ENCODE measurements at places on chromosomes 16 and 17.

GRCh38 chr17:45991341-45991740, 7.7 kb upstream of the STH start:
- no peaks in the 10 kb centered on the region for H3K36me3 ChIP-seq
- H3K27ac ChIP-seq = no peak overlapping the region
- DNase-seq = no peak

DNA sequence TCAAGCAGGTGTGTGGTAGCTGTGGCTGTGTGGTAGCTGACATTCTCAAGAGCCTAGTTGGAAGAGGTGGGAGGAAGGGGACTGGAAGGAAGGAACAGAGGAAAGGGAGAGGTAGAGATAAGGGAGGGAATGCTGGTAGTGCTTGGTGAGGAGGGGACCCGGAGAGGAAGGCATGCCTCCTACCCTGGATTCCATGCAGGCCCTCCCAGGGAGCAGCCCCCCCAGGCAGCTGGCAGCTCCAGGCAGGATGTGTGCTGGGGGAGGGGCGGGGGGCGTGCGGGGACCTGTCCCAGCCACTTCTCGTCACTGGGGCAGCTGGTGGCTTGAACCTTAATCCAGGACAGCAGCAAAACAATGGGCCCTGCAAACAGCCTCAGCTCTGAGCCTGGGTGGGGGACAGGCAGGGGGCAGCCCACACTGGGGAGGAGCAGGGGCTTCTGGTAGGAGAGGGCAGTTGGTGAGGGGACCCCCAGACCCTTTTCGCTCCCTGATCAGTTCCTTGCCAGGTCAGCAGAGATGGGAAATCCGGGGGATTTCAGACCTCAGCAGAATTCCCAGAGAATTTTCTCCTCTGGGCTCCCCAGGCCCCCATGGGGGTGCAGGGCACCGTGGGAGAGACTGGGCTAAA, 27.1 kb downstream of the ARHGAP23 start:
- peak; percentile 68 for DNase-seq
- H3K4me3 ChIP-seq = no peak overlapping the region
- H3K27ac ChIP-seq = peak overlapping the region; percentile 91
- no peaks in the 10 kb centered on the region for H3K36me3 ChIP-seq
- H3K4me1 ChIP-seq = peaks cover 8% of the 10 kb centered on the region

- no peak overlapping the region for H3K4me3 ChIP-seq
- H3K36me3 ChIP-seq = peaks cover 27% of the 10 kb centered on the region
- no peaks in the 10 kb centered on the region for H3K4me1 ChIP-seq
- no peaks in the 10 kb centered on the region for H3K27me3 ChIP-seq
These were observed 27.6 kb downstream of the NXPH3 start for GRCh38 chr17:49603238-49603637.

DNA sequence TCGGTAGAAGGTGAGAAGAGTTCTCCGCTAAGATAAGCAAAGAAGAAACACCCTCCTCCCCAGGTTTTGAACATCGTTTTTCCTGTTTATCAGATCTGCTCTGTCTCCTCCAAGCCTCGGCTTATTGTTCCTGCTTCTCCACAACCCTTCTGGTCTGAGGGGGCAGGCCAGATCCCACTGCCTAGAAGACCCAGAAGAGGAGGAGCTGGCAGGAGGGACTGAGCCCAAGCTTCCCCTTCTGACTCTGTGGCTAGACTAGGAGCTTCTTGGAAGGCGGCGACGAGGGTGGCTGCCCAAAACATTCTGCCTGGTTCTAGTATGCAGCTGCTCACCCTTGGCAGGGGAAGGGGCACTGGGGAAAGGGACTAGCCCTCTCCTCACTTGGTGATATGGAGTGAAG, 5.2 kb upstream of the HOXB5 start:
- no peak overlapping the region for H3K4me3 ChIP-seq
- peaks cover 85% of the 10 kb centered on the region for H3K27me3 ChIP-seq
- H3K36me3 ChIP-seq = no peaks in the 10 kb centered on the region
- peaks cover 40% of the 10 kb centered on the region for H3K4me1 ChIP-seq

GRCh38 chr16:80058214-80058613, 457.7 kb upstream of the MAF start:
- H3K36me3 ChIP-seq = no peaks in the 10 kb centered on the region
- no peak overlapping the region for H3K27ac ChIP-seq
- H3K4me3 ChIP-seq = no peak overlapping the region
- peak; percentile 99 for DNase-seq
- H3K4me1 ChIP-seq = peaks cover 50% of the 10 kb centered on the region
- no peaks in the 10 kb centered on the region for H3K27me3 ChIP-seq

DNA sequence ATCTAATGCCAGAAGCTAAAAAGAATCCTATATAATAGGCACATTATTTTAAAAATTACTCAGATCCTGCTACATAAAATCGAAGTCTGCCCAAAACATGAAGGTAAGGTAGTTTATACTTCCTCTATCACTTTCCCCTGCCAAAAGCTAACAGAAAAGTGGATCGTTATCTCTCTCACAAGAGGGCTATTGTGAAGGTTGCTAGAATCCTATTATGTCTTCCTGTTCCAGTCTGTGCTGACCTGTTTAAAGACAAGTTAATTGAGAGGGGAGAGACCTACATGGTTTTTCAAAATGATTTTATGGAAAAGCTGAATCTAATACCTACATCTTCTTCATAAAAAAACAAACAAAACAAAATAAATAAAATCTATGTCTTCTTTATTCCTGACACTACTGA, 1410.9 kb upstream of the CDH8 start:
- H3K27me3 ChIP-seq = no peaks in the 10 kb centered on the region
- H3K4me3 ChIP-seq = no peak overlapping the region
- no peak overlapping the region for H3K27ac ChIP-seq
- DNase-seq = no peak
- H3K36me3 ChIP-seq = no peaks in the 10 kb centered on the region
- no peaks in the 10 kb centered on the region for H3K4me1 ChIP-seq

DNA sequence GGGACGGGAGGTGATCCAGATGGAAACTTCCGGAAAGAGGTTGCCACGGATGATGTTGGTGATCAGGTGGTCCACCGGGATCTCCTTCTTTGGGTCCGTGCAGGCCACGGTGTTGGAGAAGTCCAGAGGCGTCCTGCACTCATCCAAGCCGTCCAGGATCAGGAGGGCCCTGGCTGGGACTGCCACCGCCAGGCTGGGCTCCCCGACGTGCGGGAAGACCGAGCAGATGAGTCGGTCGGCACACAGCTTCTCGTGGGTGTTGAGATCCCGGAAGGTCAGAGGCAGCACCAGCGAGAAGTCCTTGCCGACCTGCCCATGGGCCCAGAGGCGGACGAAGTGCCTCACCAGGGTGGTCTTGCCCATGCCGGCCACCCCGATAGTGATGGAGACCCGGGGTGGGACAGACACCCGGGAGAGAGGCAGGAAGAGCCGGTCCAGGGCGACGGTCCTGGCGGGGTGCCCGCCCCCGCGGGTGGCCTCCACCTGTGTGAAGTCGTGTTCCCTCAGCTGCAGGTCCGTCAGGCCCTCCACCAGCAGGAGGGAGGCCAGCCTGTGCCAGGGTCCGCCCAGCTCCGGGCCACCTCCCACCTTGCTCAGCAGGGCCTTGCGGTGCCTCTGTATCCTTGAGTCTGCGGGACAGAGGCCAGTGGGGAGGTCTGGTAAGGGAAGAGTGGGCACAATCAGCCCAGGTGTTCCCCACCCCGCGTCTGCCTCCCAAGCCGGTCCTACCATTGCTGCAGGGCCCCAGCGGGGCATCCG, 12.9 kb downstream of the NLRC3 start:
- no peaks in the 10 kb centered on the region for H3K27me3 ChIP-seq
- H3K36me3 ChIP-seq = no peaks in the 10 kb centered on the region
- DNase-seq = no peak
- H3K4me3 ChIP-seq = no peak overlapping the region
- H3K27ac ChIP-seq = no peak overlapping the region

DNA sequence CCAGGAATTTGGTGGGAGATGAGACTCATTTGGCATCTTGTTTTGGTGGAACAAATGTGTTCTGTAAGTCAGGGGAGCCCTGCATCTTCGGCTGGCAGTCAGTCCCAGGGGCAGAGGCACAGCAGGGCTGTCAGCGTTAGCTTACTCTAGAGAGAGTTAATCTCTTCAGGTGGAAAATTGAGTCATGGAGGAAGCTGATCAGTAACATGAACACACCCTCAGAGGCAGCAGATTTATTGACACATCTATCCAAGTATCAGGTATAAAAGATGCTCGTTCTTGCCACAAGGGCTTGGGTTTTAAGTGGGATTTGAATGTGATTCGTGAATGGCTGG, 55.2 kb downstream of the EPN2 start:
- H3K27me3 ChIP-seq = no peaks in the 10 kb centered on the region
- no peak overlapping the region for H3K4me3 ChIP-seq
- no peak for DNase-seq
- H3K36me3 ChIP-seq = peaks cover 2% of the 10 kb centered on the region
- H3K4me1 ChIP-seq = peaks cover 19% of the 10 kb centered on the region

DNA sequence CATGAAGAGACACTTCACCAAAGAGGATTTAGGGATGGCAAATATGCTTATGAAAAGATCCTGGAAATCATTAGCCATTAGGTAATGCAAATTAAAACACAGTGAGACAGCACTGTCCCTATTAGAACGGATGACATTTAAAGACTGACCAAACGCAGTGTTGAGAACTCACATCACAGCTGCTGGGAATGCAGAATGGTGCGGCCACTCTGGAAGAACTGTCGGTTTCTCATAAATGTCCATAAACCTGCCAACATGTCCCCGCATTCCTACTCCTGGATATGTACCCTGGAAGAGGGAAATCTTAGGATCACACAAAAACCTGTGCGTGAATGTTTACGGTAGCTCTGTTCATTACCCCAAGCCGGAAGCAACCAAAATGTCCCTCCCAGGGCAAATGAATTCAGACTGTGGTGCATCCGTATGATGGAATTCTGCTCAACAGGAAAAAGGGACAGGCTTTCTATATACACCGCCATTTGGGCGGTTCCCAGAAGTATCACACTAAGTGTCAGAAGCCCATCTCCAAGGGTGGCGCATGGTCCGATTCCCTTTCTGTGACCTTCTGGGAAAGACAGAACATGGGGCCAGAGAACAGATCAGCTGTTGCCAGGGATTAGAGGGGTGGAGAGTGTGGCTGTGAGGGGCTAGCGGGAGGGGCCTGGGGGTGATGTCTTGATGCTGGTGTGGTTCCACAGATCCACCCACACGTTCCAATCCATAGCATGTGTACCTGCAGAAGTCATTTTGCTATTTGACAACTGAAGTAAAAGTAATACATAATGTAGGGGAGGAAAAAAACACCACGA, 197.2 kb upstream of the CHMP6 start:
- H3K4me3 ChIP-seq = no peak overlapping the region
- no peaks in the 10 kb centered on the region for H3K27me3 ChIP-seq
- no peak overlapping the region for H3K27ac ChIP-seq
- peak; percentile 68 for DNase-seq
- peaks cover 69% of the 10 kb centered on the region for H3K4me1 ChIP-seq
- no peaks in the 10 kb centered on the region for H3K36me3 ChIP-seq

DNA sequence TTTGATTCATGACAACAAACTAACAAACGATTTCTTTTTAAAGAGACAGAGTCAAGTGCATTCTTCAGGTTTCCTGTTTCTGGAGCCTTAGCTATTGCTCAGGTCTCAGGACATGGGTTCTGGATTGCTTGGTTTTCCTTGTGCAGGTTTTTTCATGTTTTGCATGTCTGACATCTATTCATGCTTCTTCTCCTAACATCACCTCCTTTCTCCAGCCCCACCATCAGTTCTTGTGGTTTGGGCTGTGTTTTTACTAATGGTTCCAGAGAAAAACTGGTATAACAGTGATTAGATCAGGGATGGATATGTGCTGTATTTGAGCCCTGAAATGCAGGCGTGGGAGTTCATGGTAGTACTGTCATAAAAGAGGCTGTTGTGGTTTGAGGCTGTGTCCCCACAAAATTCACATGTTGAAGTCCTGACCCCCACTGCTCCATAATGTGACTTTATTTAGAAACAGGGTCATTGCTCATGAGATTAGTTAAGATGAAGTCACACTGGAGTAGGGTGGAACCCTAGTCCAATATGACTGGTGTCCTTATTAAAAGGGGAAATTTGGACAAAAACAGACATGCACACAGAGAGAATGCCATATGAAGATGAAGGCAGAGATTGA, 67.9 kb downstream of the IRX6 start:
- peaks cover 9% of the 10 kb centered on the region for H3K4me1 ChIP-seq
- peaks cover 19% of the 10 kb centered on the region for H3K27me3 ChIP-seq
- no peak overlapping the region for H3K4me3 ChIP-seq
- DNase-seq = no peak

- H3K27ac ChIP-seq = no peak overlapping the region
- DNase-seq = no peak
- peaks cover 5% of the 10 kb centered on the region for H3K4me1 ChIP-seq
- no peaks in the 10 kb centered on the region for H3K36me3 ChIP-seq
- H3K27me3 ChIP-seq = no peaks in the 10 kb centered on the region
These were observed 294.3 kb downstream of the TOX3 start for GRCh38 chr16:52252680-52253079.

DNA sequence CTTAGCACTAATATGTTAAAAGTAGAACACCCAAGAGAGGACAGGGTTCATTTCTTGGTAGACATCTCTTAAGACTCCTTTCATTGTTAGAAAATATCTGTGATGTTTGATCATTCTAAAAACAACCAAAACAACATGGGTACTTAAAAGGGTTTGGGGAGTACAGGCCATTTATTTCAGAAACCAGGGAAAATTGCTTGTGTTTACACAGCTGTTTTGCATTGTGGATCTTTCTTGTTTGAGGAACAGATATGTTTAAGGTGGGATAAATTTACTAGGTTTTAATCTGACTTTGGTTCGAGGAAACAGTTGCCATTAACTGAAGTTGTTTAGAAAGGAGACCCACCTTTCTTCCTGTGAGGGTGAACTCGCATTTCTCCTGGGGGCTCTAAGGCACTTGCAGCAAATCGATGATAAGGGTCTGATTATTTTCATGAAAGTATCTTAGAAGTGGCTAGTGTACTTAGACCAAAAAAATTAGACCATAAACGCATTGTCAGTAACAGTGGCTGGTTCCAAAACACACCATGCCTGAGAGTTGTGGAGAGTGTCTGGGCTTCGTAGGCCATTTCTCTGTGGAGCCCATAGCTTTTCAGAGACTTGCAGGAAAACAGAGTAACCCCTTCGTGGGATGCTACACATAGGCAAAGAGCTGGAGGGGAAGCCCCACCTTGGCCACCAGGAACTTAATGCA, 17.6 kb downstream of the CLUAP1 start:
- no peak overlapping the region for H3K4me3 ChIP-seq
- H3K27me3 ChIP-seq = no peaks in the 10 kb centered on the region
- no peak for DNase-seq
- H3K27ac ChIP-seq = no peak overlapping the region
- peaks cover 43% of the 10 kb centered on the region for H3K36me3 ChIP-seq
- H3K4me1 ChIP-seq = no peaks in the 10 kb centered on the region

GRCh38 chr16:85798901-85799496, 345 bp downstream of the EMC8 start:
- H3K4me3 ChIP-seq = peak overlapping the region; percentile 100
- peak overlapping the region; percentile 95 for H3K27ac ChIP-seq
- no peak for DNase-seq
- peaks cover 4% of the 10 kb centered on the region for H3K4me1 ChIP-seq
- peaks cover 12% of the 10 kb centered on the region for H3K36me3 ChIP-seq

GRCh38 chr16:75011634-75012307, 12.9 kb downstream of the ZNRF1 start:
- H3K4me1 ChIP-seq = peaks cover 8% of the 10 kb centered on the region
- no peak overlapping the region for H3K4me3 ChIP-seq
- H3K27ac ChIP-seq = peak overlapping the region; percentile 75
- DNase-seq = no peak
- H3K36me3 ChIP-seq = no peaks in the 10 kb centered on the region
- H3K27me3 ChIP-seq = no peaks in the 10 kb centered on the region

- H3K27me3 ChIP-seq = no peaks in the 10 kb centered on the region
- DNase-seq = no peak
- no peak overlapping the region for H3K27ac ChIP-seq
- H3K36me3 ChIP-seq = no peaks in the 10 kb centered on the region
- H3K4me3 ChIP-seq = no peak overlapping the region
- peaks cover 13% of the 10 kb centered on the region for H3K4me1 ChIP-seq
These were observed 121.5 kb downstream of the MRM1 start for GRCh38 chr17:36722903-36723263.

- H3K4me1 ChIP-seq = no peaks in the 10 kb centered on the region
- peak; percentile 36 for DNase-seq
These were observed 23.9 kb upstream of the HEATR6 start for GRCh38 chr17:60102632-60103096.

All from lung (tissue), 17 donors.